ENCODE measurements at places on chromosomes 5 and 9.
A peak's percentile ranks its signal among the peaks of the same experiment; 100 is the strongest.

DNA sequence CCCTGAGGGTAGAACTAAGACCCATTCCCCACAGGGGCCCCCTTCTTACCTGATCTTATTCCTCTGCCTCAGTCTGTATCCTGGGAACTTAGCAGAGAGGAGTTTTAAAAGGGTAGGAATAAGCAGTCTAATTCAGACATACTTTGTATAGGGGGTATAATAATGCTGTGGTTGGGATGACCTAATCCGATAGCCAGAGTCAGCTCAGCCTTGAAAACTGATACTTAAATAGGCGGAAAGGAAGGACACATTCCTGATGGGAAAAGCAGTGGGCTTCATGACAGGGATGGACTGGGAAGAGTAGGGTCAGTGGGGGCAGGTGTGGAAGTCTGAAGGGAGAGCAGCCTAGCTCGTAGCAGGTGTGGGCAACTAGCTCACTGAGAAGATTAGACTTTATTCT, 52.2 kb upstream of the TESK1 start:
- no peak for DNase-seq

DNA sequence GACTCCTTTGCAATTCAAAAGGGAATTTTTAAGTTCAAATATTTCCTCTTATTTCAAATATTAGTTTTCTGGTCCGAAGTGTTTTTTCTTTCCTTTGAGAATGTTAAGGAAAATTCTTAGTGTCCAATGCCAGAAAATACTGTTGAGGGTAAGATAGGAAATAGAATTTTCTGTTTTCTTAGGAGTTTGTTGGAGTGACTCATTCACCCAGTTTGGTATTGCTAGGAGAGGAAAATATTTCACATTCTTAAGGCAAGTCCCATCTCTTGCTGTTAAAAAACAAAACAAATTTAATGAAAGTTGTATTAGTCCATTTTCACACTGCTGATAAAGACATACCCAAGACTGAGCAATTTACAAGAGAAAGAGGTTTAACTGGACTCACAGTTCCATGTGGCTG, 349.2 kb upstream of the ADAMTSL1 start:
- DNase-seq = no peak

GRCh38 chr9:133048595-133048994, 13.2 kb upstream of the CEL start:
- DNase-seq = peak; percentile 14

GRCh38 chr5:109315245-109315644, 94.5 kb downstream of the PJA2 start:
- no peak for DNase-seq

DNA sequence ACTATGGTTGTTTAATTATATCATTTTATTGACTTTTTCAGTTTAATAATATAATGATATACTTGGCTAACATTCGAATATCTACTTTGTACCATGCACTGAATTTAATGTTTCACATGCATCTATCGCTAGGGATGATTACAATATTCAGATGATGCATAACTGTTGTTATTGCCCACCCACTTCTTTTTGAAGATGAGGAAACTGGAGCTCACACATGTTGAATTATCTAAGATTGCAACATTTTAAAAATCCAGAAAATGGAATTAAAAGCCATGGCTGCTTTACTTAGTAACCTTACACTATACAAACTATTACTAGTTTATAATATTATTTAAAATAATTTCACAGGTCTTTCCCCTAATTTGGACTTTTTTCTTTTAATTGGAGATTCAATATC, 171.7 kb downstream of the TLR4 start:
- DNase-seq = no peak

DNA sequence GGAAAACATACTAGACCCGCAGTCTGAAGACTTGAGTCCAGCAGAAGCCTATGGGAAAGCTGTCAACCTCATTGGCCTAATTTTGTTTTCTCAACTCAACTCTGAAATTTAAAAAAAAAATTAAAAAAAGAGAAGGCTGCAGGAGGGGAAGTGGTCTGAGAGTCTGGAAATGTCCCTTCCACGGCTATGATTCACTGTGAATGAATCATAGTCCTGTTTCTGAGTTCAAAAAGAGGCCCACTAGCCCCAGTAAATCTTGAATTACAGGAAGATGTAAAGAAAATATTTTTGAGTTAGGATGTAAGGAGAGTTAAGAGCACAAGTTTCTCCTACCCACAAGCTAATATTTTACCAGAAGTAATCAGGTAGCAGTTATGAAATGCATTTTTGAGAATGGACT, 565.5 kb upstream of the DMAC1 start:
- no peak for DNase-seq

GRCh38 chr9:104961238-104961637, 33.3 kb upstream of the ABCA1 start:
- DNase-seq = peak; percentile 62

- no peak for DNase-seq
These were observed 1153.0 kb upstream of the CDH18 start for GRCh38 chr5:21140987-21141386.

DNA sequence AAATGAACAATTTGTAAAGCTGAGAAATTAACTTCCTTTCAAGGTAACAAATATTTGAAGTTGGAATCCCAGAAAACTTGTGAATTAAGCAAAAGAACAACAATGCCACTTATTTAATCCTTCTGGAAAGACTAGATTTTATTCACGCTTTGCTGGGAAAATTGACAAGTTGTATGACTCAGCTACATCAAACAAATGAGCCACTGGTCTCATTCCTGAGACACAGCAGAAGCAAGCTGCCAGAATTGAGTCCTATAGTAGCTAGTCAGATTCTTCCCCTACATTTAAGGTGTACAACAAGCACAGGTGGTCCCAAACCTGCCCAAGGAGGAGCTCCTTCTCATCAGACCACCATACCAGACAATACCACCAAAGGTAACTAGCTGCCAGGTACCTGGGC, 280.7 kb downstream of the SPOCK1 start:
- DNase-seq = peak; percentile 38

DNA sequence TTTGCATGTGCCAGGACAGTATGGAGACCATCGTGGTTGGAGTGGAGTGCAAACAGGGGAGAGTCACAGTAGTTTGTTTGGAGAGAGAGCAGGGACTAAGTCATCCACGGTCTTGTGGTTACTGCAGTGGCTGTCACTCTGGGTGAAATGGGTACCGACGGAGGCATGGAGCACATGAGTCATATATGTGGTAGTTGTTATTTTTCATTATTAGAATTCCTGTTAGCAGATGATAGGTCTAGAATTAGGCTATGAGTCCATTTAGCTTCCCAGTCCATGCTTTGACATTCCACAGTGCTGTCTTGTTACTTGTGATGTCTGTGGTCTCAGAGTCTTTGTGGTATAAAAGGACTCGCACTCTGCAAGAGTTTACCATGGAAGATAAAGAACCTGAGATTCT, 303.9 kb downstream of the DMRT2 start:
- no peak for DNase-seq

- DNase-seq = no peak
These were observed 1.2 kb upstream of the C5orf63 start for GRCh38 chr5:127074466-127074865.

GRCh38 chr9:16996901-16997491, 126.5 kb upstream of the BNC2 start:
- no peak for DNase-seq

DNA sequence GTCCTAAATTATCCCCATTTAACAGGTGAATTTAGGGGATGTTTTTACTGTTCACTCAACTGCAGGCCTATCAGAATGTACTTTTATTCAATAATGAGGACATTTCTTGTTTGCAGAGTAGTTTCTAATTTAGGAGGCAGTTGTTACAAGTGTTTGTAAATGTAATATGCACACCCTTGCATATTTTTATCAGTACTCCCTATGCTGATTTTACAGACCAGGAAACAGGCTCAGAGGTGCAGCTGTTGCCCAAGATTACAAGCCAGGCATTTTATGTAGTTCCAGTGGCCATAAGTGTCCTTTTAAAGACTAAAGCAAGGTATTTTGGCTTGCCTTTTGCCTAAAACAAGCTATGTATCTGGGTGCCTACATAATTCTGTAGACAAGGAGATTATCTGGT, 47.6 kb upstream of the BRINP1 start:
- DNase-seq = no peak

DNA sequence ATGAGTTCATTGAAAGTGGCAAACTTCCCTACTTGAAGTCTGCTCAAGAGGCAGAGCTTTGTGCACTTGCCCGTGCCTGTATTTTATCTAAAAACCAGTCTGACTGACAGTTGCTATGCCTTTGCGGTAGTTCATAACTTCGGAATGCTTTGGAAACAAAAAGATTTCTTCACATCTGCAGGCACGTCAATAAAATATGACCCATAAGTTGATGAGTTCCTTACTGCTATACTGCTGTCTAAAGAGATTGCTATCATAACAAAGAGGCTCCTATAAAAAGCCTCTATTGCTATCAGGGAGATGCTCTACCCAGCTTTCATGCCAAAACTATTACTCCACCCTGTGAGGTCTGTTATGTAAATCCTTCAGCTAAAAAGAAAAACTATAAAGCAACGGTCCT, 25.4 kb upstream of the RNF20 start:
- DNase-seq = no peak

- DNase-seq = no peak
These were observed 59.8 kb upstream of the SNX2 start for GRCh38 chr5:122715095-122715494.

DNA sequence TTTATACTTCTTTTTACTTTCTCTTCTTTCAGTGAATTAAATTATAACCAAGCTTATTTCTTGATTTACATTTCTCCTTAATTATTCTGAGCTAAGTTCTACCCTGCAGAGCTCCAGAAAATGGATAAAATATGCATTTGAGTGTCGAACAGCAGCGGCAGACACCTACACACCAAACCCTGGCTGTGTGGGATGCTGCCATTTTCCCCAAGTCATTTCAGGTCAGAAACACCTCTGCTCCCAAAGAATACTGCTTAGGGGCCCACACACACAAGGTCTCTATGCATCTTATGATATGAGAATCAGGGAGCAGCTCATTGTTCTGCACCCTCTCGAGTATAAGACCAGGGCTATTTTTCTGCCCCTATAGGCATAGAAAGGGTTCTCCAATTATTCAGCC, 122.3 kb downstream of the CMYA5 start:
- DNase-seq = no peak

DNA sequence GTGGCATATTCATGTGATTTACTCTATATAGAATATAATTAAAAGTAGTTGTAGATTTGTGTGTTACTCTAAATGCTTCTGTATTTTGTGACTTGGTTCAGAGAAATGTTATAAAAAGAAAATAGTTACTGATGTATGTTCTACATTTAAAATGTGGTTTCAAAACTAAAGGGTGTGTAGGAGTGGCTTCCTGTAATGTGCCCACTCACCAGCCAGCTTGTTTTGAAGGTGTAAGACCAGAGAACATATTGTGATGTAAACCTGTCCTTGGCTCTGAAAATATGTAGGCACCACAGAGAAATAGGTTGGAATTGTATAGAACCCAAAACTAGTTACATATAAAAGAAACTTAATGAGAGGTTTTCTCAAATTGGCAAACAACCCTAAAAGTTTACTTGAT, 51.2 kb upstream of the ARRDC3 start:
- no peak for DNase-seq

- DNase-seq = no peak
These were observed 38.6 kb upstream of the RNF38 start for GRCh38 chr9:36438536-36439236.

- DNase-seq = no peak
These were observed 8.7 kb downstream of the PCDH1 start for GRCh38 chr5:141869514-141869913.

GRCh38 chr9:129458155-129458661, 162.7 kb downstream of the C9orf50 start:
- DNase-seq = no peak

Measured in NCI-H460 (cell line).